Stimulated activated CD4-positive, alpha-beta T cell treated with anti-CD3 and anti-CD28 coated beads, Interleukin-1b, Interleukin-23, amount 100 ng/mL, for 48 hours (primary cell): ENCODE measurements at places on chromosomes 3 and 15.

DNA sequence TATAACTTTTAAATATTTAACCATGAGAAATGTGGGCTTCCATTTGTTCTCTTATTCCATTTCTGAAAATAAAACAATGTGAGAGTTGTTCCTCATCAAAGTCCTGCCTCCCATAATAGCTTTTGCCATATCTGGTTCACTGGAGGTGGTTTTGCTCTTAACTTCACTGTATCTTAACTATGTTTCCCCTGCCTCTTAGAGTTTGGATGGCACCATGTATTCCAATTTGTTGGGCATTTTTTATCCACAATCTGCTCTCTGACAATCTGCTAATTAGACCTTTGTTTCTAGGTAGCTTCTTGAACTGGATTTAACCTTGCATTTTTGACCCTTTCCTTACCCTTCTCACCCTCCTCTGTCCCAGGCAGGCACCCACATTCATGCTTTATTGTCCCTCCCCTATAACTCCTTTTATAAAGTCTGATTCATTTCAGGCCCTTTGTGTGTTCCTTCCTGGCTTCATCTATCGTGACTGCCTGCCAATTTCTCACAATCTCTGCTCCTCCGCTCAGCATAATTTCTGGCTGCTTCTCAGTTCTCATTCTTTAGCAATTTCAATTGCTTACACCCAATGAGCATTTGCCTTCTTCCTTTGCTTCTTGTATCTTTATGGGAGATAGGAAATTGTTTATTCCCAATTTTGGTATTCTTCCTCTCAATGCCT is 144.2 kb upstream of the ARHGEF26 start:
- DNase-seq, result no peak

- DNase-seq, result no peak
Observed at GRCh38 chr15:34233614-34234013, 8.8 kb downstream of the EMC4 start.

DNA sequence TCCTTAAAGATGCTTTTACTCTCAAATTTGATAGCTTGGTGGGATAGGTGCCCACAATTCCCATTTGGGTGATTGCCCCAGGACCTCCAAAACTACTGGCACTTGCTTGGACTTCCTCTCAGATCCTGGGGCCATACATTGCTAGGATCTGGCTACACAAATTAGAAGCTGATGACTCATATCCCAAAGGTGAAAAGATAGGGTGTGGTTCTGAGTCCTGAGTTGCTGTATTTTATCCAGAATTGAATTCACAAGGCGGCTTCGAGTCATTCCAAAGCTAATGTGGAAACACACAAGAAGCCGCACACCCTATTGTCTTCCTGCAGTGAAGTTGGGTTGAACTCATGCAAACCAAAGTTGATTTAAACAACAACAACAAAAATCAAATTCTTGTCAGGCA is 53.4 kb downstream of the DUT start:
- no peak for DNase-seq

DNA sequence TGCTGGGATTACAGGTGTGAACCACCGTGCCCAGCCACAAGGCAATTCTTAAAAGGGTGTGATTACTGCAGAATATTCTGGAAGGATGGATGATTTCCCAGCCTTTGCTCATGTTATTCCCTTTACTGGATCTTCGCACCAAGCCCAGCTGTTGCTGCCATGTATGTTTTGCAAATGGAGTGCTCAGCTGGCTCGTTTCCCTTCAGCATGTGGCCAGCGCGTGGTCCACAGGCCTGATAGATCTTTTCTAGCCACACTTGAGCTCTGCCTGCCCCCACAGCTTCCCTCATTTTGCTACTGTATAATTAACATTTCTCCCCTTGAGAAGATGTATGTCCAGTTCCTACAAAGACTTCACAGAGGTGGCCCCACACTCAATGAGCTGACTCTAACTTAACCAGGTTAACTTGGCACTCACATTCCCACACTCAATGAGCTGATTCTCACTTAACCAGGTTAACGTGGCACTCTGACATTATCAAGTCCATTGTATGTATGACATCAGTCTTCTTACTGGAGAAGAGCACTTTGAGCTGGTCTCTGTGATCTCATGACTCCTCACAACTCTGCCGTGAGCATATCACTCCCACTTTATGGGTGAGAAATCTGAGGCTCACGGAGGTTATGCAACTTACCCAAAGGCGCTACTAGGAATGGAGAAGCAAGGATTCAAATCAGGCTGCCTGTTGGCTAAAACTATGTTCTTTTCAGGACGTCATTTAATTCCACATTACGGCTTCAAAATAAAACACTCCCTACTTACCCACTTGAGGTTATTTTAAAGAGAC is 49.2 kb downstream of the TM4SF4 start:
- no peak for DNase-seq

DNA sequence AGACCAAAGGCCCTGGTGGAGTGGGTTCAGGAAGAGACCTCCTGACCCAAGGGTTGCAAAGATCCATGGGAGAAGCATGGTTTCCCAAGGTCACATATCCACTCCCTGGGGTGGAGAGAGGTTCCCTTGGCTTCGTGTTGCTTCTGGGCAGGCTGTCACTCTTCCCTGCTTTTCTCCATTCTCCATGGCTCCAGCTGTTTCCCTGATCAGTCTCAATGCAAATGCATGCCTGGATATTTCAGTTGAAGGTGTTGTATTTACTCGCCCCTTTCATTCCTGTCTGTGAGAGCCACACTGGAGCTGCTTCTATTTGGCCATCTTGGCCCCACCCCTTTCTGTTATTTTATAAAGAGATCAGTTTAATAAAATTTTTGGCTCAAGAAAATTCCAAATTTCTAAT is 95.0 kb upstream of the PLSCR4 start:
- DNase-seq, result no peak

DNA sequence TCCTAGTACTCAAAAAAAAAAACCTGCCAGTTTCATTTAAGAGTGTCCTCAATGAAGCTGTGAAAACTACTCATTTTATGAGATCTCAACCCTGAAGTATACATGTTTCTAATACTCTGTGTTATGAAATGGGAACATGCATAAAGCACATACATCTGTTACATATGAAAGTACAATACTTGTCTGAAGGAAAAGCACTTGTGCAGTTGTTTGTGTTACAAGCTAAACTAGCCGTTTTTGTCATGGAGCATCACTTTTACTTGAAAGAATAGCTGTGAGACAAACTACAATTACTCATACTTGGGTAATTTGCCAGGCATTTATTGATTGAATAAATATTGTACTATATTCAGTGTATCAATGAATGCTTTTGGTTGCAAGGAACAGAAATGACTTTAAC is 72.7 kb downstream of the TIPARP start:
- no peak for DNase-seq

DNA sequence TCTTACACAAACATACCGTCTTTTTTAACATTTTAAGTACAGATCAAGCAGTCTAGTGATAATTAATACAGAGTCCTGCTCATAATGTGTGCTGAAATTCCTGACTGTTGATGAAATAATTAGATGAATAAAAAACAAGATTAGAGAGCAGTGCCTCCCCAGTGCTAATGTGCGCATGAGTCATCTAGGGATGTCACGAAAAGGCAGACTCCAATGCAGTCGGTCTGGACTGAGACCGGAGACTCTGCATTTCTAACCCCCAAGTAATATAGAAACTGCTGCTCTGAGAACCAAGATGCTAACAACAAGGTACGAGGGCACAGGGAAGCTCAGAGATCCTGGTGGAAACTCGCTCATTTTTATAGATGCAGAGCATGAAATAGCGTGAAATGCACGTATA is 61.4 kb downstream of the COL8A1 start:
- no peak for DNase-seq

GRCh38 chr3:52721002-52721729 is 15.3 kb downstream of the SPCS1 start:
- no peak for DNase-seq

GRCh38 chr3:182786564-182787196 is 6.6 kb upstream of the ATP11B start:
- no peak for DNase-seq

- DNase-seq, result no peak
Observed at GRCh38 chr15:39589193-39589814, 8.4 kb downstream of the THBS1 start.

DNA sequence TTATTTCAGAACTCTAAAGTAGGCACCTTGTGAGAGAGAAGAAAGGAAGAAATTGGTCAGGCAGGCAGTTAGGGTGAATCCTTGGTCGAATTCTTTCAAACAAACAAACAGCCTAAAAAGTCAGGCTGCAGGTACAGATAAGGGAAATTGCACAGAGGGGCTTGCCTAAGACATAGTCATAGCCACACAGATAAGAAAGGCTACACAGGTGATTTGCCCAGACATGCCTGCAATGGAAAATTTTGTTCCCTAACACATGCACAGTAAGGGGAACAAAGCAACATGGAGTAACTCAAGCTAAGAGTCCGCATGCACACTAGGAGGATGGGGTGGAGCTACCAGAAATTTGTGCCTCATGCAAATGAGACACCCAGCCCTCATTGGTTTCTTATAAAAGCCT is 91.4 kb upstream of the TUSC7 start:
- DNase-seq, result no peak

- DNase-seq, result no peak
Observed at GRCh38 chr15:85534031-85534430, 153.6 kb downstream of the AKAP13 start.

GRCh38 chr15:40028853-40029252 is 10.1 kb downstream of the SRP14 start:
- no peak for DNase-seq

DNA sequence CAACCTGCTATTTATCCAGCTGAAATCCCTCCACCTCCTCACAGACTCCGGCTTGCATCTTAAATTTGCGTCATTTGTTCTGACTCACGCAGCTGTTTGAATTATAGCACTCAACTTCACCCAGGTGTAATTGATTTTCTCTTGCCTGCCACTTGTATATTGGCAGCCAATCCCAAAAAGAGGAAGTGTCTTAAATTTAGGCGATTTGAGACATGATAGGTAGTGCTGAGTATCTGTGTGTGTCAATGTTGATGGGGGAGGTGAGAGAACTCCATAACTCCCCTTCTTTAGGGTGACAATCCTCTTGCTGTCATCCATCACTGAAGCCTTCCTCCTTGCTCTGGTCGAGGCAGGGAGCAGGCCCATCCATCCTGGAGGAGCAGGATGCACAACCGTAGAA is 77.2 kb upstream of the TPRG1 start:
- no peak for DNase-seq

DNA sequence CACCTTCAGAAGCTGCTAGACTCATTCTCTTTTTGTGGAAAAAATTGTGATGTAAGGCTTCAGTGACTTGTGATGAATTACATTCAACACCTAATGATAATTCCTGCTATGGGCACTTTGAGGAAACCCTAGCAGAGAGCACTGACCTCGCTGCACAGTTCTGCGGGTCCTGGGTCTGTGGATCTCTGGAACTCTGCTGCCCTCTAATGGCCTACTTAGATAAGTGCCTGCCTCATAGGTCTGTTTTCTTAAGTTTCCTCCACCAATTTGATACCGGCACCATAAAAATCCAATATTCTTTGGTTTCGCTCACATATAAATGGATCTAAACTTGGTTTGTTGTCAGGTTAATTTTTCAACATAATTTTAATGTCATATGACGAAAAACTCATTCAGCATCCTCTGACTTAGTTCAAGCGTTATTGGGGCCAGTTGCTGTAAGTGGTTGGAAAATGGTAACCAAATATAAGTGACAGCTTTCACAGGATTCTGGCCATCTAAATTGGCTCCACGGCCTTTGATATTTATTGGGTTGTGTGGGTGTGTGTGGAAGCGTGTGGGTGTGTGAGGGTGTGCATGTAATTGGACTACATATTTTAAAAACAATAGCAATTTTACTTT is 10.4 kb downstream of the SLITRK3 start:
- DNase-seq, result peak; percentile 22

- DNase-seq, result peak; percentile 6
Observed at GRCh38 chr3:168249550-168250414, 154.1 kb upstream of the GOLIM4 start.

DNA sequence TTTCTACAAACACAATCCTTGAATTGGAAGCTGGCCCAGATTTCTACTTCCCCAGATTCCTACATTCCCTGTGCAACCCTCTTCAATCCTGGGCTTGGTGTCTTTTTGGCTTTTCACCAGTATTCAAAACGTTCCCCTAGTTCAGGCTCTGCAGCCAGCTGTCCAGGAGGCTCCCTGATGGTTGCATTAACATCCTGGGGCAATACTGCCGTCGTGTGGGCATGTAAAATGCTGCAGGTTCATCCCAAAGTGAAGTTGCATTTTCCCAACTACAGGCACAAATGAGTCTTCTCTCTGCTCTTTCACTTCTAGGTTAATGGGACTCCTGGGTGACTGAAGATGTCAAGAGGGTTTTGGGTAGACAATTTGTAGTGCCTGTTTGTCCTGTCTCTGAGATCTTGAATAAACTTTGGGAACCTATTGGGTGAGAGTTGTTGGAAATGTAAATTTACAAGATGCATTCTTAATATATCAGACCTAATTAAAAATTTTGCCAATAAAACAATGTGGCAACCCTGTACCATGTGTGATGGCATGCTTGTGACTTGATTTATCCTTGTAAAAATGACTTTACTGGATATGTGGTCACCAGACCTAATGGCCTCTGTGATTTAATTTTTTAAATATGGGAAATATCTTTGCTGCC is 28.6 kb downstream of the SOX14 start:
- DNase-seq, result no peak

GRCh38 chr3:98726084-98726483 is 37.1 kb upstream of the ST3GAL6 start:
- DNase-seq, result no peak

DNA sequence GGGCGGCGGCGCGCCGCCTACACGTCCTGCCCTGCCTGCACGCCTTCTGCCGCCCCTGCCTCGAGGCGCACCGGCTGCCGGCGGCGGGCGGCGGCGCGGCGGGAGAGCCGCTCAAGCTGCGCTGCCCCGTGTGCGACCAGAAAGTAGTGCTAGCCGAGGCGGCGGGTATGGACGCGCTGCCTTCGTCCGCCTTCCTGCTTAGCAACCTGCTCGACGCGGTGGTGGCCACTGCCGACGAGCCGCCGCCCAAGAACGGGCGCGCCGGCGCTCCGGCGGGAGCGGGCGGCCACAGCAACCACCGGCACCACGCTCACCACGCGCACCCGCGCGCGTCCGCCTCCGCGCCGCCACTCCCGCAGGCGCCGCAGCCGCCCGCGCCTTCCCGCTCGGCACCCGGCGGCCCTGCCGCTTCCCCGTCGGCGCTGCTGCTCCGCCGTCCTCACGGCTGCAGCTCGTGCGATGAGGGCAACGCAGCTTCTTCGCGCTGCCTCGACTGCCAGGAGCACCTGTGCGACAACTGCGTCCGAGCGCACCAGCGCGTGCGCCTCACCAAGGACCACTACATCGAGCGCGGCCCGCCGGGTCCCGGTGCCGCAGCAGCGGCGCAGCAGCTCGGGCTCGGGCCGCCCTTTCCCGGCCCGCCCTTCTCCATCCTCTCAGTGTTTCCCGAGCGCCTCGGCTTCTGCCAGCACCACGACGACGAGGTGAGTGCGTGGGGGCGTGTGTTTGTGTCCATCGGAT is 602 bp downstream of the TRIM71 start:
- DNase-seq, result no peak

- DNase-seq, result peak; percentile 71
Observed at GRCh38 chr3:37855363-37855970, 6.2 kb upstream of the CTDSPL start.
